ENCODE measurements at places on chromosomes 12 and 14. TPM values are rescaled to one million over a fixed set of nuclear protein-coding genes. Genes with fewer than 3 reads are reported as not detected.

The DYNC1H1 gene
- total RNA-seq: 402 TPM

GRCh38 chr14:21703357-21704326 lies 30.0 kb upstream of the OR4E1 start:
- DNase-seq: no peak

DNA sequence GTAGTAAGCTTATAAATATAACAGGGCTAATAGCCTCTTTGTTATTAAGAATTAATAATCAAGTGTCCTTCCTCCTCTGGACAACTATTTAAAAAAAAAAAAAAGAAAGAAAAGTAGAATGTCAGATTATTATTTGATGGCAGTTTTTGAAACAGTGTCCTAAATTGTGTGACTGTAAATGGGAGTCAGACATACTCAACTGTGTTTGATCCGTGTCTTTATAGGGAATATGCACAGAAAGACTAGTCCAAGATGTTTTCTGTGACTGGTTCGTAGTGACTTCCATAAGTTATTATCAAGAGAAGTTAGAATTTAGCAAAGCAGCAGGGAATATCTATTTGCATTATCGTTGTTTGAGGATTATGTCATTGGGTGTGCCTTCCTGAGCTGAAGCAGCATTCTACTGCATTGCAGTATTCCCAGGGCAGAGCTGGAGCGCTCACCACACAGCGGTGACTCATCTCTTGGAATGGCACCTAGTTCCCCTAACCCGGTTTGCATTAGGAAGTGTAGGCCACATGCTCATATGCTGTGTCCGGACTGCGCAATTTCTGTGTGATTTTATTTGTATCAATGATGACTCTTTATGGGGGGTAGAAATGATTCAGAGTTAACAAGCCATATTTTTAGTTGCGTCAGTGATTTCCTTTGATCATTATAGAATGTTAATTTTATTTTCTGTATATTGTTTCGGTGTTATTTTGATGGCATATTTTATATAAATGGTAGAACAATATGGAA lies 7.9 kb downstream of the DYNC1H1 start:
- DNase-seq: peak; percentile 77

GRCh38 chr12:108886873-108887629 lies 7.2 kb downstream of the DAO start:
- no peak for DNase-seq

DNA sequence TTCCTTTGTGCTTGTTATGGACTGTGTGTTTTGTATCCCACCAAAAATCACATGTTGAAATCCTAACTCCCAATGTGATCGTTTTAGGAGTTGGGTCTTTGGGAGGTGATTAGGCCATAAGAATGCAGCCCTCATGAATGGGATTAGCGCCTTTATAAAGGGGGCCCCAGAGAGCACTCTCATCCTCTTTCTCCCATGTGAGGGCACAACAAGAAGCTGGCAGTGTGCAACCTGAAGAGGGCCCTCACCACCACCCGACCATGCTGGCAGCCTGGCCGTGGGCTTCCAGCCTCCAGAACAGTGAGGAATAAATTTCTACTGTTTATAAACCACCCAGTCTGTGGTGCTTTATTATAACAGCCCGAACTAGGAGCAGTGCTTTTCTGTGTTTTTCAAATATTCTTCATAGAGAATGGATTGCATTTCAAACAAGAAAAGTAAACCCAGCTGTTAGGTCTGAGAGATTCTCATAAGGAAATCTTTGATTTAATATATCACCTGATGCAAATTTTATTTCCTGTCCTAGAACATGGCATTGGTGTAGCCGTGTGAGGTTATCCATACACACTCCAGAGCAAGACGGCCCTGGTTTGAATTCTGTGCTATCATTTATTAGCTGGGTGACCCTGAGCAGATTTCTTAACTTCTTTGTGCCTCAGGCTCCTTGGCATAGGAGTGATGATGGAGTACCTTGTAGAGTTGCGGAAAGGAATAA lies 27.8 kb downstream of the HSPB8 start:
- no peak for DNase-seq

All from left ventricle myocardium inferior (tissue), 1 donor.